ENCODE measurements at places on chromosomes 11 and 22.

DNA sequence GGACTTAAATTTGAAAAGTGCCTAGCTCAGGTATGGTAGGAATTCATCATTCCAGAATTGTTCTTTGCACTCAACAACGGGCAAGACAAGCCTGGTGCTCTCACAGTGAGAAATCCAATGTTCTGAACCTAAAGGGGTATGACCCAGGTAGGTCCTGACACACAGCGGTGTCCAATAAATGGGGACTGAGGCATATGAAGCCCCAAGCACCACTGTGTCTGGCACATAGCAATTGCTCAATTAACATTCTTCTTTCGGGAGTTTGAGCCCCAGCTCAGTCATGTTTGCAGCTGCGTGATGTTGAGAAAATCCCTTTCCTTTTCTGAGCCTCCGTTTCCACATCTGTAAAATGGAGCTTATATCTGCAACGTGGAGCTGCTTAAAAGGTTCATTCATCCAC is 535.8 kb downstream of the MIAT start:
- no peak for DNase-seq

DNA sequence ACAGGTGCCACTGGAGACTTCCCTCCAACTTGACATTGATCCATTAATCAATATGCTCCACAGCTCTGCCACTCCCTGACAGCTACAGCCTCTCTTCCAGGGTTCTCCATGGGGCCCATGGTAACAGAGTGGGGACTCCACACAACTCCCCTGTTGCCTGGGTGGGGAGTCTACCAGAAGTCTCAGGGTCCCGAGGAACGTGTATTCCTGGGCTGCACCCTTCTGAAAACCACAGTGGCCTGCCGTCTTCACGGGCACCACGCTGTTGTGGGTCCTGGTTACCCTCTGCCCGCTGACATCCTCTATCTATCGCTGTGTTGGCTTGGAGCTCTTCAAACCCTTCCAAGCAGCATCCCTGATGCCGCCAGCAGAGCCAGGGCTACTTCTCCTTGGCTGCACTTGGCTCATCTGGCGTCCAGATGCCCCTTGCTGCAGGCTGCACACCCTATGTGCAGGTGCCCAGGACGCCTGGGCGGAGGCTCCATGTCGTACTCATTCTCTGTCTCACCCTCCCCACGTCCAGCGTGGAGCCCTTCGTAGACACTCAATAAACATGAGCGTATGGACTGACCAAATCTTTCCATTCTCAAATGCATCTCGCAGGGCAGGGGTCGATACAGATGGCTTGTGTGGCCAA is 1341.8 kb downstream of the TBC1D22A start:
- no peak for DNase-seq

DNA sequence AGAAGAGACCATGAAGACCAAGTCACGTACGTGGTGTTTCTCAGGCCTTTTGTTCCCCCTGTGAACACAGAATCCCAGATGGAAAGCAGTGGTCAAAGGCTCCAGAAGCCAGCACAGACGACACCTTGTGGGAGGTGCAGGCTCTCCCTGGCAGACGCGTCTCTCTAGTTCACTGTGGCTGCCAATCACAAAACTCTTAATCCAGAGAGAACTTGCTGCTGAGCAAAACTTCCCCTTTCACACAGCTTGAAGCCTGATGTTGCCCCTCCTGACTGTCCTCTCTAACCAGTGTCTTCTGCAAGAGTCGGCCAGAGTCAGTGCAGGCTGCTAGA is 67.1 kb downstream of the PIWIL3 start:
- DNase-seq, result no peak

- peak; percentile 82 for DNase-seq
Measured at GRCh38 chr11:123129920-123130319, 65.1 kb downstream of the CLMP start.

GRCh38 chr11:104965735-104966134 is 2.6 kb downstream of the CASP4 start:
- no peak for DNase-seq

DNA sequence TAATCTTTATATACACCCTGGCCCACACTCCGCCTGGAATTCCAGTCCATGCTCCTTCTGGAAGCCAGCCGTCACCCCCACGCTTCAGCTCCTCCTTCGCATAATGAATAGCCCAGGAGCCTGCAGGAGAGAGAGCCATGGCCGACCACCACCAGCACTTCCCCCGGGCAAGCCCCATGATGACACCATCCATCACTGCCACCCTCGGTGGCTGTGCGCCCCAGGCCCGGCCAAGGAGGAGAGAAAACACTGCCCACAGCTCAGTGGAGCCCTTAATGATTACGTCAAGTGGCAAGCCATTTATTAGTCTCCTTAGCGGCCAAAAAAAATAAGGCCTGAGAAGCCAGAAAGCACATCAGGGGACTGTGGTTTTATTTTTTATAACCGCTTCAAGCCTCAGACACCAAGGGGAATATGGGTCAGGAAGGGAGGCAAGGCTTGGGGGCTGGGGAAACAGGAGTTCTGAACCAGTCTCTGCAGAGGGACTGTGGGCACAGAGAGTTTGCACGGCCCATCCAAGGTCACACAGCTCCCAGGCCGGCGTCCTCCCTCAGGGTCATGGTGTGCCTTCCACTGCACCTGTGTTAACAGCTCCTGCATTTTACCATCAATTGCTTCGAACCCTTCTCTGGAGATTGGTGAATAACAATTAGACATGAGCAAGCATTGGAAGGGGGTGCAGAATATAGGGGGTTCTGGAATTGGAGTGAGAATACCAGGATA is 134.3 kb downstream of the MN1 start:
- DNase-seq, result no peak

- DNase-seq, result peak; percentile 6
Measured at GRCh38 chr11:119551420-119552105, 128.6 kb upstream of the THY1 start.

GRCh38 chr11:78060533-78060932 is 3.1 kb upstream of the THRSP start:
- DNase-seq, result no peak

- peak; percentile 67 for DNase-seq
Measured at GRCh38 chr11:44096360-44097185, 1.1 kb downstream of the EXT2 start.

GRCh38 chr22:42062506-42063170 is 8.0 kb downstream of the NAGA start:
- no peak for DNase-seq

GRCh38 chr22:37808294-37808657 is 542 bp downstream of the GCAT start:
- no peak for DNase-seq

DNA sequence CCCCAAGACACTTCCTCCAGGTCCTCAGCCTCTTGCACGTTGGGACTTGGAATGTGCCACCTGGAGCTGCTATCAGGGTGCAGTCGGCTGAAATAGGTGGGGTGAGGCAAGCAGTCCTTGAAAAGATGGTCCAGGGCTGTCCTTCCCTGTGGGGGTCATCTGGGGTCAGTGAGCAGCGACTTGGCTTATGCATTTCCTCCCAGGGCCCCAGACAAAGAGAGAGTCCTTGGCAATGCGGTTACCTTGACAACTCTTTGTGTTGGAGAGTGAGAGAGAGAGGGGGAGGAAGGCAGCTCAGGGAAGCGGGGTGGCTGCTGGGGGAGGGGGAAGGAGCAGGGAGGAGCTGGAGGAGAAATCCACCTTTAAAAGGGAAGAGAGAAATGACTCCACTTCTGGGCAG is 93.8 kb downstream of the MIAT start:
- DNase-seq, result no peak

DNA sequence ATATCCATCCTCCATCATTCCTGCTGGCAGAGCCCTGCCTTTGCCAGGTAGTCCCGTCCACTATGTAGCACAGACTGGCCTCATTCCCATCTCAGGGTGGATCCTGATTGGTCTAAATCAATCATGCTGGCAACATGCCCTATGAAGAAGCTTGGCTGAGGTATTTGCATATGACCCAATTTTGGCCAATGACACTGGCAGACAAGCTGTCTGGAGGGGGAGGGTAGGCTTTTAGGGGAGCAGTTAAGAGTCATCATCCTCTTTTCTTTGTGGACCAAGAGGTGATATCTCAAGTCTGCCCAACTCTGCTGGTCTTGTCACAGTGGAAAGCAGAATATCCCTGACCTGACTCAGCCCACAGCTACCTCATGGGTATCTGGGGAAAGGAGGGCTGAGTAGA is 5.1 kb downstream of the CCDC89 start:
- DNase-seq, result no peak

DNA sequence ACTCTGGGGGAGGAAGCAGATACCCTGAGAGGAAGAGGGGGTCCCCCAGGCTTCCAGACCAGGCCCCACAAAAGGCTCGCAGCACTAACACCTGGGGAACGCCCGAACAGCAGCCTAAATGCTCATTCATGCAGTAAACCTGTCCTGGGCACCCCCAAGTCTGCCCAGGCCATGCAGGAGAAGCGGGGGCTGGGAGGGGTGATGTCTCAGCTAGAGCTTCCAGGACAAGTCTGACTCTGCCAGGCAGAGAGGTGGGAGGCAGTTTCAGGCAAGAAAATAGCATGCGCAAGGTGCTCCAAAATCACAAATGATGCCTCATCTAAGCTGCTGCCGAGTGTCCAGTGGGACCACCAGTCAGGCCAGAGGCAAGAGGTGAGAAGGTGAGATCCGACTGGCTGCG is 14.6 kb downstream of the CABP7 start:
- DNase-seq, result no peak

GRCh38 chr22:27022274-27022895 is 365.0 kb downstream of the MIAT start:
- no peak for DNase-seq

DNA sequence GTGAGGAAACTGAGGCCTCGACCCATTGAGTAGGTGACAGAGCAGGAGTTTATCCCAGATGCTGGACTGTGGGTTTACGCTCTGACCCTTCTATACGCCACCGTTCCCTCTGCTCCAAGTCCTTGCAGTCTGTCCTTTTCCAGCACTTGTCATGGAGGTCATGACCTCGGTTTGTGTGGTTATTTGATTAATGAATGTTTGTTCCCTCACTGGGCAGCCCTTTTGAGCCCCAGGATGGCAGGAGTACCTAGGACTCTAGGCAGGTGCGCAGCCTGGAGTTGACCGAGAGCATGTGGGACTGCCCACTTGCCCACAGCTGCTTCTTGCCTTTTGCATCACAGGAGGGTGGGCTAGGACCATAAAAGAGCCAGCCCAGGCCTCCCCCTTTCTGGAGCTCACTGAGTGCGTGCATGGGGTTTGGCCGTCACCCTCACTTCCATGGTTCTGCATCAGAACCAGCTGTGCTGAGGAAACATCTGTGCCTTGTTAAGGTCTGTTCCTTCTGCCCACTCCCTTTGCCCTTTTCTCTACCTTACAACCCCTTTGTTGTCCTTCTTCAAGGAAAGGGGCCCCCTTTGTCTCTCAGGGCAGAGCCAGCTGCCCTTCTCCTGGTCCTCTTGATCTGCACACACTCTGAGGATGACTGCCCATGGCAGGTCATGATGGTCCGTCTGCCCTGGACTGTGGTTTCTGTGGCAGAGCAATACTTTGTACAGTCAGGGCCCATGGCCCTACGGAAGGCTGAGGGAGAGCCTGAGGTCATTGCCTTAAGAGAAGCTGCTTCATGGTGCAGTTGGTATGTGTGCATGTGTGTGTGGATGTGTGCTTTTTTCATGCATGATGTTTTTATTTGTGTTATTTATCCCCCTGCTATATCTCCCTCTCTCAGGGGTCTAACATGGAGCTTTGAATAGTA is 38.2 kb downstream of the BMAL1 start:
- peak; percentile 63 for DNase-seq

- DNase-seq, result no peak
Measured at GRCh38 chr11:78266451-78266850, 77.7 kb downstream of the USP35 start.

DNA sequence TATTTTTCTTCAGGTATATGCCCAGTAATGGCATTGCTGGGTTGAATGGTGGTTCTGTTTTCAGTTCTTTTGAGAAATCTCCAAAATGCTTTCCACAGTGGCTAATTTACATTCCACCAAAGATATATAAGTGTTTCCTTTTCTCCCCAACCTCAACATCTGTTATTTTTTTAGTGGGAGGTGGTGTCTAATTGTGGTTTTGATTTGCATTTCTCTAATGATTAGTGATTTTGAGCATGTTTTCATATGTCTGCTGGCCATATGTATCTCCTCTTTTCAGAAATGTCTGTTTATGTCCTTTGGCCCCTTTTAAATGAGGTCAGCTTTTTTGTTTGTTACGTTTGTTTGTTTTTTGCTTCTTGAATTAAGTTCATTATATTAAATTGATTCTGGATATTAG is 760.2 kb downstream of the KCNA4 start:
- peak; percentile 55 for DNase-seq

Measured in AG10803 (cell line).